Glomerular endothelial cell (primary cell): ENCODE measurements at places on chromosomes 7 and 10. TPM values are rescaled to one million over a fixed set of nuclear protein-coding genes. Genes with fewer than 3 reads are reported as not detected.
A peak's percentile ranks its signal among the peaks of the same experiment; 100 is the strongest.

DNA sequence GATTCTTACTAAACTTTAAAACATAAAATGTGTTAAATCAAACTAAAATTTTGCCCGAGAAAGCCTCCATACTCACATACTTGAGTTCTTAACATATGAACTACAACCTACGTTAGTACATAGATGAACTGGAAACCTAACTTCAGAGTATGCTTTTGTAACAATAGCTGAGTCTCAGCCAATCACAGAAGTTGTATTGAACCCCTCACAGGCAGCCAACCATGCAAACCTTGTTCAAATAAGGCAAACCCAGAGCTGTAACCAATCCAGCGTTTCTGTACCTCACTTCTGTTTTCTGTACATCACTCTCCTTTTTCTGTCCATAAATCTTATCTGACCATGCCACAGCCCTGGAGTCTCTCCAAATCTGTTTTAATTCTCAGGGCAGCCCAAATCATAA lies 157.3 kb upstream of the COL1A2 start:
- no peak for DNase-seq

DNA sequence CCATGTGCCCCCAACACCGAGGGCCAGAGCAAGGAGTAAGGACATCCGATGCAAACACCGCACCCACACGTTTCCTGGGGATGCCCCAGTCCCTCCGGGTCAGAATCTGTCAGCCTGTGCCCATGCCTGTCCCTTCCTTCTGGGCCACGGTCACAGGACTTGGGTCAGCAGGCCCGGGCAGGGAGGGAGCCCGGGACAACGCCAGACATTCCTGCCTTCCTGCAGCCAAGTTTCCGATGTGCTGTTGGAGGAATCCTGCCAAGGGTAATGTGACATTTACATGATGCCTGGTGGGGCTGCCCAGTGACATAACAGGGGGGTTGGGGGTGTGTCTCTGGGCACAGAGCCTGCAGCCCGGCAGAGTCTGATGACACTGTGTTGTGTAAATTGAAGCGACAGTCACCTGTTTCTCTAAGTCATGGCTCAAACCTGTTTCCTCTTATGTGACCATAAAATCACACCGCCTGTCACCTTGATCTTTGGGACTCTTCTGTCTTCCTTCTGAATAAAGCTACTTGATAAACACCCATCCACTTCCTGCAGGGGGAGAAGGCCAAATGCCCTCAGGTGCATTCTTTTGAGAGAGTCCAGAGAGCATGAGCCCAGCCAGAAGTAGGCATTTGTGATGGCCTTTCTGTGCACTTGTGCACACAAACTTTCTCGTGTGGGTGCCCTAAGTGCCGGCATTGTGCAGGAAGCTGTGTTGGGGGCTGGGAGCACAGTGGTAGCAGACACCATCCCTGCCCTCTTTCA lies 175.3 kb upstream of the RHEB start:
- no peak for DNase-seq

- DNase-seq: peak; percentile 9
Measured at GRCh38 chr10:115129752-115130151, 36.6 kb downstream of the ATRNL1 start.

GRCh38 chr10:26460736-26461135 lies 22.6 kb downstream of the APBB1IP start:
- no peak for DNase-seq

DNA sequence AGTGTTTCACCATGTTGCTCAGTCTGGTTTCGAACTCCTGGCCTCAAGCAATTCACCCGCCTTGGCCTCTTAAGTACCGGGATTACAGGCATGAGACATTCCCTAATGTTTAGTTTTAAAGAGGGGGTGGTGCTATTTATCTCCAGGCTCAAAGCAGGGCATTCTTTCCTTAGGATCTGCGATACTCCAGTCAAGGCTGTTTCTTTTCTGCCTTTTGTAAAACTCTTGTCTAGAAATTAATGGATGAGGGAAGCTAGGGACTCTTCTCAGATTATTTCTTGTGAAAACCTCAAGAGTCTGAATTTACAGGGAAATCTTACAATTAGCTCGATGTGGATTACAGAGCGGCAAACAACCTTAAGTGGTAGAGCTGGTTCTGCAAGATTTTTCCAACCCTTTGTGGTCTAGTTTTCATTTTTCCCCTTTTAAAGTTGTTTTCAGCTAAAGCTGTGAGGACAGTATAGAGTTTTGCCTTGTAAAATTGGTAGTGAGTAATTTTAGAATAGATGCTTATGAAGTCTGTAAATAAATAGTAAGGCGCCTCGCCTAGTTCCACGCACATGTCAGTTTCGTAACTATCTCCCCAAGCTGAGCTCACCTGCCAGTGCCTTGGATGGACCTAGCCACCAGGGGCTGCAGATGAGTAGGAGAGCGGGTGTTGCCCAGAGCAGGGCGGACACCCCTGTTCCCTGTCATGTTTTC lies 53.1 kb downstream of the CUX1 start:
- DNase-seq: no peak

DNA sequence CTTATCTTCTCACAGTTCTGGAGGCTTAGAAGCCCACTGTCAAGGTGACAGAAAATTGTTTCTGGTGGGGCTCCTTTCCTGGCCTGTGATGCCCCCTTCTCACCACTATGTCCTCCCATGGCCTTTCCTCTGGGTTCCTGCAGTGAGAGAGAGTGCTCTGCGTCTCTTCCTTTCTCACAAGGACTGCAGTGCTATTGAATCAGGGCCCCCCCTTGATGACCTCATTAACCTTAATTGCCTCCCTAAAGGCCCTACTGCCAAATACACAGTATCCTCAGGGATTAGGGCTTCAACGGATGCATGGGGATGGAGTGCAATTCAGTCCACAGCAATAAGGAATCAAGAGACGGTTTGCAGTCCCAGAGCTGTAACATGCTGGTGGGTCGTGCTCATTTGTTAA lies 82.0 kb upstream of the GRB10 start:
- DNase-seq: no peak

GRCh38 chr7:94436018-94436604 lies 41.4 kb downstream of the COL1A2 start:
- DNase-seq: peak; percentile 54

DNA sequence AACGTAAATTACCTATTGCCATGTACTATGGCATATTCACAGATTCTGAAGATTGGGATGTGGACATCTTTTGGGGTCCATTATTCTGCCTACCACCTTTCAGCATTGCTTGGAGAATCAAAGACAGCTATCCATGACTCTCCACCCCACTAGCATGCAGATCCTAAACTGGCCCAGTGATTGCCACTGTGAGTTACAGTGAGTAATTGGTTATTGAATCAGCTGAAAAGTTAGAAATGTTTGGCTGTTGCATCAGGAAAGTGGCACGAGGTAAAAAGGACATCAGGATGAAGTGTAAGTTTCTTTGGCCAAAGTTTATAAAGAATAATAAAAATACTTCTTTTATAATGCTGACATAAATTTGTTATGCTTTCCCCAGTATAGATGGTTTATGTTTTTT lies 148.2 kb upstream of the ETV1 start:
- DNase-seq: no peak

DNA sequence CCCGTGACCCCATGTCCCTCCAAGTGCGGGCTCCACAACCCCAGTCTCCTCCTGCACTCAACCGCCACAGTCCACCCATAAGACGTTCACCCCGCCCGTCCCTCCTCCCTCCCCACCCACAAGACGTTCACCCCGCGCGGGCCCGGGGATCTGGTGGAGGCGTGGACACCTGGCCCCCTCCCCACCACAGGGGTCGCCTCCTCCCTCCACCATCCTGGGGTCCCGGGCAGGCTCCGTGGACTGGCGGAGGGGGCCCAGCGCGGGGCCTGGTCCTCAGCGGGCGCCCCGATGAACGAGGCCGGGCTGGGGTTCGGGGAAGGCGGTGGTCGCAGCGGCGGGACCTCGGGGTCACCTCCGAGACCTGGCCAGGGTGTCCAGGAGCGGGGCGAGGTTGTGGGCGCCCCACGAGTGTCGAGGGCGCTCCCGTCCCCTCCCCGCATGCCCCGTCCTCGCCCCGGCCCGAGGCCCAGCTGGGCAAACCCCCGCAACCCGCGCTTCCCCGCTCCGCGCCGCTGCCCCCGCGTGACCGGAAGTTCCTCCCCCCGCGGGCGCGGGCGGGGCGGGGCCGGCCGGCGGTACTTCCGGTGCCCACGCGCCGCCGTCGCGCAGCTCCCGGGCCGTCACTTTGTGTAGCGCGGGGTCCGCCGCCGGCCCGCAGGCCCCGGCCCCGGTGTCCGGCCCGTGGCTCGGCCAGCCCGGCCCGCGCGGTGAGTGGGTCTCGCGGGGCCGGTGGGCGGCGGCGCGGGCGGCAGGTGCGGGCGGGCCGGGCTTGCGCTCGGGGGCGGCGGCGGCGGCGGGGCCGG lies at the start of gene ZNF316:
Gene ZNF316 (plus strand): TSS at position 578 of the 803 bp plus-strand sequence. CDS start 5,092 bp downstream, outside the sequence.
- DNase-seq: no peak

DNA sequence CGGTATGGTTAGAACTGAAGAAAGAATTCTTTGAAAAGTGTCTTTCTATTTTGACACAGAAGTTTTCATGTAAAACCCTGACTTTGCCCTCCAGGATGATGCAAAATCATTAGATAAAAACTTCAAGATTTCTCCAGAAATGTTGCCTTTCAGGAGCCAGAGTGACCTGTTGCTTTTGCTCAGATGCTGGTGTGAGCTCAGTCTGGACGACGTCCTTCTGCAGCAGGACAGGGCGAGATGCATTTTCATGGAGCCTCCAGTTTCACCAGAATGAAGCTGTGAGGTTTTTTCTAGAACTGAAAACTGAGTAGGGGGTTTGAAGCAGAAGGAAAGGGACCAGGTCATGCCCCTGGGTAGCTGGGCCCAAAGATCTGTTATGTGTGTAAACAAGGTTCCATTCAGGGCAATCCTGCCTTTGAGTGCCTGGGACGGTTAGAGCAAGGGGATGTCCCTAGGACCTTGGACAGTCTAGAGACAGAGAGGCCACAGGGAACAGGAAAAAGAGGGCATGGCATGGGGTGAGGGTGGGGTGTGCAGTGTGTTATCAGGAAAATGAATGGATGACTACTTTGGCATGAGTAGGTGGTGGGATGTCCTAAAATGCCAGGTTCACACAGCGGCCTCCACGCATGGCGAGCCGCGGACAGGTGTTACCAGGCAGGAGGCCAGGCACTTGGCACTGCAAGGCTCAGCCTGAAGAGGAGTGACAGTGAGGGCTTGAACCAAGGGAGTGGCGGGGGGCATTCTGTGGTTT lies 356.3 kb downstream of the CXCL12 start:
- no peak for DNase-seq

- DNase-seq: no peak
Measured at GRCh38 chr7:43377196-43377960, 205.5 kb upstream of the STK17A start.

DNA sequence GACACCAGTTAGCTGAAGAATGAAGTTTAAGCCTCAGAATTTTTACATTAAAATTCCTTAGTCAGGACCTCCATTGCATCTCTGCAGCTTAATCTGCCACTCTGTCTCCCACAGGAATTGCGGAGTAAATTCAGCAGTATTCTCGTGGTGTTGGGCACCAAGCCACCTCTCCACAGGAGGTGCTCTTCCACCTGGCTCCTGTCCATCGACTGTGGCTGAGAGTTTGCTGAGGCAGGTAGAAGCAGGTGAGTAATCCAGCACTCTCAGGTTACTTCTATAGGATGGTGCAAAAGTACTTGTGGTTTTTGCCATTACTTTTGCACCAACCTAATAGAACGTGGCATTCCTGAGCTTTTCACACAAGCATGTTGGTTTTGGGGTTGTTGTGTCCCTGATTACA lies 134.1 kb downstream of the GFRA1 start:
- no peak for DNase-seq

DNA sequence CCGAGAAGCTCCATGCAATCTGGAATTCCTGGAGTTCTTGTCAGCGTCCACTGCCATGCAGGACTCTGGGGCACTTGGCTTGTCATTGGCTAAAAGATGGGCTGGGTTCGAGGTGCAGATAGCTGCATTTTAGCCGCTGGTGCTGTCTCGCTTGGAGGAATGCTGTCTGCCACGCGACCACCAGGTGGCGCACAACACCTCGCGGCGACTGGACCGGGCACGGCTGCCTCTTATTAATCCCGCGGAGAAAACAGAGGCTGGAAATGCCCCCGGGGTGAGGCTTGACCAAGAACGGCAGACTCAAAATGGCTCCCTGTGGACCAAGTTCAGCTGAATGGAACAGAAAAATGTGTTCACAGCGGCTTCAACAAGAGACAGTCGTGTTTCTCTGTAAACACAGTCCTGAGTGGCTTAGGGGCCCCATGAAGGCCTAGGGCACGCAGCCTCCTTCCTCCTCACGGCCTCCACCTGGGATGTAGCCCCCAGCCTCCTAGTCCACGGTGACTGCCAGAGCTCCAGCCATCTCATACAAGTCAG lies 46.2 kb downstream of the AOC1 start:
- DNase-seq: no peak

DNA sequence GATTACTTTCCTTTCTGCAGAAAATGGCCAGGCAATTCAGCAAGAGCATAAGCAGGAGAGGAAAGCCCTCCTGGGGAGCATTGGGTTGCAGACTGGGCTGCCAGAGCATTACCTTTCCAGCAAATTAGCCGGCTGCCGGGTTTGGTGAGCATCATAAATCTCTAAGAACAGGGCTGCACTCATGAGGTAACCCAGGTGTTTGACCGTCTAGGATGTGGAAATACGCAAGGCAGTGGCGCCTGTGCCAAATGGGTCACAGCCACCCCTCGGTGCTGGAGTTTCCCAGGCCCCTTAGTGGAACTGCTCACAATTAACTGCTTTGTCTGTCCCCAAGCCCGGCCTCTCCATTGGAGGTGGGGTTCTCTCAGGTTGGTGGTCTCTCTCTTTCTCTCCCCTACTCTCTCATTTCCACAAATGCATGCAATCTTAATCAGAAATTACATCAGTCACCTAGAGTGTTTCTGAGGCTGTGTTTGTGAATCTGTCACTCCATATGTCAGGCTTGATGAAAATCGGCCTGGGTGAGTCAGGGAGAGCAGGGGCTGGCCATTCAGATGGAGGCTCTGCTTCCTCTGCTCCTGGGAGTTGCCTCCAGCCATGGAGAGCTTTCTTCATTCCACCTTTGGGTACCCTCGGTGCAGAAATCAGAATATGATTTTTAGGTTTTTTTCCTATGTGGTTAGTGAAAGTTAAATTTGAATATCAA lies 26.7 kb downstream of the PTN start:
- no peak for DNase-seq

Gene PRSS1
- total RNA-seq: not detected in 2 replicates

Gene NT5C2
- 38.7 and 43.9 TPM in 2 replicates for total RNA-seq

Gene RUFY2
- total RNA-seq: 24.2 and 31.8 TPM in 2 replicates

Gene PON3
- total RNA-seq: not detected in 2 replicates

Gene ANKRD61
- total RNA-seq: not detected in 2 replicates

Gene TACR2
- 0.58 TPM in 1 of 2 replicates, not detected in the other for total RNA-seq

Gene GIMAP4
- 83.5 and 97.6 TPM in 2 replicates for total RNA-seq
